ENCODE measurements at places on chromosomes 16 and 17.

DNA sequence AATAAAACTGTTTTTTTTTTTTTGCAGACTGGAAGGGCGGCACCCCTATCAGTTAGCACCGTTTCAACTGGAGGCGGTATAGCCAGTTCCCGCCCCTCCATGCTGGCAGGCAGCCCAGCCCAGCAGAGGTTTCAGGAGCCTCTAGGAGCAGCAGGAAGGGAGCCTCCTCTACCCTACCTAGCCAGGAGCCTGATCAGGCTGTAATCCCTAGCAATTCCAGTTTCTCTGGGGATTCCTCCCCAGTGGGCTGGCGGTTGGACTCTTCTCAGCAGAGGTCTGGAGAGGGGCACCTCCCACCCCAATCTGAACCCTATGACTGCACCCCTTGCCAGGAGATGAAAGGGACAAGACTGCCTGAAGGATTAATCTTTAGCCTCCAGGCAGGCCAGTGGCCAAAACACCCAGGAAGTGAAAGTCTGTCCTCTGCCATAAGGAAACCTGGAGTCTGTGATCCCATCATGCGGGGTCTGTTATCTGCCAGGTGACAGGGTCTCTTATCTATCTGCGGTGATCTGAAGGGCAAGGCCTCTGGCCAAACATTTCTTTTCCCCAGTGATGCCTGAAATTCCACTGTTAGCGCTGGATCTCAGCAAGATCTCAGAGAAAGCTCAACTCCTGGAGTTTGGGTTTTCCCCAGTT lies 4.9 kb upstream of the CDH1 start:
- DNase-seq = no peak

DNA sequence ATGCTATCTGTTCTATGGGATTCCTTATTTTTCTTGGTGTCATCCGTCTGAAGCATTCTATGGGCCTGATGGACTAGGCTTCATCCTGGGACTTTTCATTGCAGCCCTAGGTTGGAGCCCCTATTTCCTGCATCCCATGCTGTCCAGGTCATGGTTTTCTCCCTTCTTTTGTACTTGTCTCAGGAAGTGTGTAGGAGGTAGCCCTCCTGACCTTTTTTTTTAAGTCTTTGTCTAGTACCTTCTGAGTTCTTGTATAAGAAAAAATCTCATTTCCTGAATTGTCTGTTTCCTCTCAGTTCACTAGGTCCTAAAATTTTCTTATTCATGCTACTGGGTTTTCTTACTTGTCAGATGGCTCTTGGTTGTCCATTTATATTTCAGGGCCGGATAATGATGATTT lies 6.0 kb downstream of the NDEL1 start:
- no peak for DNase-seq

DNA sequence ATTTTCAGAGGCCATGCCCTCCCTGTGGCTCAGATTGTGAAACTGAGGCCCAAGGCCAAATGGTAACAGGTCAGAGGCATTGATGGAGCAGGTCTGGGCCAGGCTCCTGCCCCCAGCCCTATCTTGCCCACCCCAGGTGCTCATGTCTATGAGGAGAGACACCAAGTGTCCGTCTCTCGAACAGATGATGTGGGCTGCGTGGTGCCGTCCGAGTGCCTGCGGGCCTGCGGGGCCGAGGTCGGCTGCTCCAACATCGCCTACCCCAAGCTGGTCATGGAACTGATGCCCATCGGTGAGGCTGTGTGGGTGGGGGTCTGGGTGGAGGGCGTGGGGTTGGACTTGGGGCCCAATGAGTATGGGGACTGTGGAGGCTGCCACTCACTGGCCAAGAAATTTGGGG lies 8.7 kb upstream of the FAM83G start:
- DNase-seq = no peak

DNA sequence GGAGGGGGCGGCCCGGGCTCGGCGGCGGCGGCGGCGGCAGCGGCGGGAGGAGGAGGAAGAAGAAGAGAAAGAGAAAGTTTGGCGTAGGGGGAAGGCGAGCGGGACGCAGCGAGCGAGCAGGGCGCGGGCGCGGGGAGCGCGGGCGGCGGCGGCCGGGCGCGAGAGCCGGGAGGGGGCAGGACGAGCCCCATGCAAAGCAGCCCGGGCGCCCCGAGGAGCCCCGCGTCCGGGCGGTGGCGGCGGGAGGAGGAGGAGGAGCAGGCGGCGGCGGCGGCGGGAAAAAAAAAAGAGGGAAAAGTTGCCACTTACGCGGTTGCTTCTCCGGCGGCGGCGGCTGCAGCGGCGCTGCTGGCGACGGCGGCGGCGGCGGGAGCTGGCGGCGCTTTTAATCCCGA lies 10.3 kb upstream of the ZFHX3 start:
- no peak for DNase-seq

- DNase-seq = no peak
Observed at GRCh38 chr16:29983420-29984136, 9.9 kb downstream of the TAOK2 start.

DNA sequence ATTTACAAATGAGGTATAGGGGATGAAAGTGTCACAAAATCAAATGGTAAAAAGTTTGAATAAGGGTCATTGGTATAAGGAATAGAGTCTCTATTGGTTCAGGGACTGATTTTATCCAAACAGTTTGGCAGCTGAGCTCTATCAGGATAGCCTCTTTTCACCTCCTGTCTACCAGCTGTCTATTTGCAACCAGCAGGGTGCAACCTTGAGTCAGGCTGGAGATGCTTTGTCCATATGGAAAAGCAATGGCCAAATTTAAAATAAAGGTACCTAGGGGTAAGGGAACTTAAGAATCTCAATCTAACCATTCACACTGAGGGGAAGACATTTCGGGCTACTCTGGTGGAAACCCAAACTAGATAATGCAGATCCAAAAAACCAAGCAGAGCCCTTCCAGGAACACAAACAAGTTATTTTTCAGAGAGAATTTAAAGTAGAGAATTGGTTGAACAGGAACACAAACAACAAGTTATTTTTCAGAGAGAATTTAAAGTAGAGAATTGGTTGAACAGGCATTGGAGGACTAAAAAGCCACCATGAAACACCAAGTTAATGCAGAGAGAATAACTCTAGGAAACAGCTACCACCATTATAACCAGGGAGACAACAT lies 12.6 kb upstream of the CA10 start:
- DNase-seq = no peak

DNA sequence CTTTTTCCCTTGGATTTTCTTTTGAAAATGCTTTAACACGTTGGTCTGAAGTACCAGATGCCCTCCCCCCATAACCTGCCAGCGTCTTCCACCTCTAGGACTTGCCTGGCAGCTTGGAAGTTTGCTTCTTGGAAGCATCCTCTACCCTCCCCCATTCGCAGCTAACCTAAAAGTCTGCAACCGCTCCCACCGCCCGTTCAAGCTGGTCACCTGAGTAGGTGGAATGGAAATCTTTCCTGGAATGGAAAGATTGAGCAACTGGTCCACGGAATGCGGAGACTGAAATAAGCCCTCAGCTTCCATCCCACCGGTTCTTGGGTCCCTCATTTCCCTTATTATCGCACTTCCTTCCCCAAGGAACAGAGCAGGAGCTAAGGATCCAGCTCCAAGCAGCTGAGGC lies 31.4 kb downstream of the HS3ST3B1 start:
- no peak for DNase-seq

- DNase-seq = no peak
Observed at GRCh38 chr16:84498223-84498610, 6.2 kb downstream of the MEAK7 start.

All from anterior cingulate cortex (tissue), 58 donors.